ENCODE measurements at places on chromosomes 6 and 20.
A peak's percentile ranks its signal among the peaks of the same experiment; 100 is the strongest.

DNA sequence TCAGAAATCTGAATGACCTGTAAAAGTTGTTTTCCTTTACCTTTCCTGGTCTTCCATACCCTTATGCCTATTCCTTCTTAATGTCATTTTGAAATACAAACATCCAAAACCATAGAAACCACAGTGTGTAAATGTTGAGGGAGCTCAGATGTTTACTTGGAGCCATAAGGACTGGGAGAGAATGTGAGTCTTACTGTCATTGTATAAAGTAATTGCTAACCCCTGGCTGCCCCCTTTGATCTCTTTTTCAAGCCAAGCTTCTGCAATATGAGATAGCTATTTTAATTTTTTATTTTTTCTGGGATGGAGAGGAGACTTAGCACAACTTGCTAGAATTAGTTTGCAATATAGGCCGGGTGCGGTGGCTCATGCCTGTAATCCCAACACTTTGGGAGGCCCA is 124.4 kb upstream of the AKIRIN2 start:
- DNase-seq: no peak

GRCh38 chr6:167849846-167850459 is 23.2 kb downstream of the AFDN start:
- no peak for DNase-seq

DNA sequence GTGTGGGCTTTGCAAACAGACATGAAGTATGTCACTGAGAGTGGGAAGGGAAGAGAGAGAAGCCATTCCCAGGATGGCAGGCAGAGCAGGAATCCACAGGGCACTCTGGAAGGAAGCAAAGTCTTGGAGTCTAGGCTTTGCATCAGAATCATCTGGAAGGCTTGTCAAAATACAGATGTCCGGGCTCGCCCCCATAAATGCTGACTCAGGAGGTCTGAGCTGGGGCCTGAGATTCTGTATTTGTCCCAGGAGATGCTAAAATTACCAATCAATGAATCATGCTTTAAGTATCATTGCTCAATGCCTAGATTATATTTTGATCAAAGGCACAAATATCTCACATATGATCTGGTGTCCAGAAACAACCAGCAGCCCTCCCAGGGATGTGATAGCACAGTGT is 46.3 kb upstream of the PTPRT start:
- no peak for DNase-seq

- DNase-seq: no peak
Measured at GRCh38 chr6:17446713-17447112, 53.3 kb downstream of the CAP2 start.

- DNase-seq: peak; percentile 46
Measured at GRCh38 chr6:73854998-73855718, 159.2 kb downstream of the CD109 start.

DNA sequence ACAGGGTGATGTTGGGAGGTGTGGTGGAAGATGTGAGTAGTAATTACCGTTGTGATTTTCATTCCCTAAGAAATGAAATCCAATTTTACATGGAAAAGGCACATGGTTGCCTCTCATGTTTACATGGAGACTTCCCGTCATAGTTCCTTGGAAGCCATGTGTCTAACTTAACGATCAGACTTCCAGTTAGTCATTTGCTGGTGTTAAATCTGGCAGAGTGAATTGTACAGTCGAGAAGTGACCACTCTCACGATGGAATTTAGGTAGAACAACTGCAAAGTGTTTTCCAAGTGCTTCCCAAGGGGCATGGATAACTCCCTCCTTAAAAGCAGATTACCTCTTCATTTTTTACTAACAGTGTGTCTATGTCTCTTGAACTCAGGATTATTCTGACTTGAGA is 145.8 kb upstream of the CCN2 start:
- no peak for DNase-seq

- DNase-seq: no peak
Measured at GRCh38 chr20:51419231-51419630, 123.3 kb downstream of the NFATC2 start.

- DNase-seq: no peak
Measured at GRCh38 chr6:112281821-112282615, 27.7 kb upstream of the LAMA4 start.

- DNase-seq: no peak
Measured at GRCh38 chr6:168157272-168158212, 78.5 kb upstream of the FRMD1 start.

Measured in CD4-positive, alpha-beta T cell treated with Interleukin-6 at 100 ng/mL for 8 hours (primary cell).